ENCODE measurements at places on chromosomes 3 and 15. TPM values are rescaled to one million over a fixed set of nuclear protein-coding genes. Genes with fewer than 3 reads are reported as not detected.

CFAP44 gene
- polyA plus RNA-seq: 0.34 TPM

PRTG gene
- not detected for polyA plus RNA-seq

LDHAL6B gene
- polyA plus RNA-seq: not detected

MKRN2 gene
- polyA plus RNA-seq: 58.1 TPM

KCNAB1 gene
- 0.31 TPM for polyA plus RNA-seq

CPNE9 gene
- not detected for polyA plus RNA-seq

CNTN3 gene
- polyA plus RNA-seq: not detected

ETFA gene
- polyA plus RNA-seq: 157 TPM

CCRL2 gene
- 1.4 TPM for polyA plus RNA-seq

MUSTN1 gene
- not detected for polyA plus RNA-seq

SLC27A2 gene
- polyA plus RNA-seq: not detected

GORASP1 gene
- 5.4 TPM for polyA plus RNA-seq

BOC gene
- not detected for polyA plus RNA-seq

PXK gene
- polyA plus RNA-seq: 32.2 TPM

GAP43 gene
- not detected for polyA plus RNA-seq

LRRIQ4 gene
- polyA plus RNA-seq: not detected

DENND4A gene
- 6.4 TPM for polyA plus RNA-seq

MST1 gene
- not detected for polyA plus RNA-seq

SORD gene
- 5.8 TPM for polyA plus RNA-seq

TRAT1 gene
- 2.2 TPM for polyA plus RNA-seq

SCN5A gene
- polyA plus RNA-seq: not detected

SH3GL3 gene
- not detected for polyA plus RNA-seq
